Fibroblast of mammary gland (primary cell): ENCODE measurements at places on chromosomes 7 and 10.

DNA sequence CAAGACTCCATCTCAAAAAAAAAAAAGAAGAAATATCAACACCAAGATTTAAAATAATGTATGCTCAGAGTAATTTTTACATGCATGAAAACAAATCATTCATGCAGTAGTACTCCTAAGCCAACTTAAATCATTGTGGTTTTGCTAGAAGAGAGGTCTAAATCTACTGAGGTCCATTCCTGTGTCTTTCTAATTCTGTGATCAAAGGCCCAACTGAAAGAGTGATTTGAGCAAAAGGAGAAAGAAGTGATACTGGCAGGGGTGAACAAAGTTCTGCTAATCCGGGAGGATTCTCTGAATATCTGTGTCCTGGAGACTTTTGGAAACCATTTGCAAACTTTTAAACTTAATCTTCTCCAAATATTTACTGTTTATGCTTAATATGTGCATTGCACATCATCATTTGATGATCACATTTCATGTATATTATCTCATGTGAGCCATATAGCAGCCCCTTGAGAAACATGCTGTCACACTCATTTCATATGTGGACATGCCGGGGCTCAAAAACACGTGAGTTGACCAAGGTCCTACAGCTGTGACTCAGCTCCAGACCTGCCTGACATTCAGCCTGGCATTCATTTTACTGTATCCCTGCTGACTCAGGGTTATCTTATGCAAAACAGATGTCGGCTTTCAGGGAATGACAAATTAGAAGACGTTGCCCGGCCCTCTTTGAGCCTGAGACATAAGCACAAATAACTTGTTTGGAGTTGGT, 76.4 kb downstream of the FAM107B start:
- peak; percentile 95 for DNase-seq

DNA sequence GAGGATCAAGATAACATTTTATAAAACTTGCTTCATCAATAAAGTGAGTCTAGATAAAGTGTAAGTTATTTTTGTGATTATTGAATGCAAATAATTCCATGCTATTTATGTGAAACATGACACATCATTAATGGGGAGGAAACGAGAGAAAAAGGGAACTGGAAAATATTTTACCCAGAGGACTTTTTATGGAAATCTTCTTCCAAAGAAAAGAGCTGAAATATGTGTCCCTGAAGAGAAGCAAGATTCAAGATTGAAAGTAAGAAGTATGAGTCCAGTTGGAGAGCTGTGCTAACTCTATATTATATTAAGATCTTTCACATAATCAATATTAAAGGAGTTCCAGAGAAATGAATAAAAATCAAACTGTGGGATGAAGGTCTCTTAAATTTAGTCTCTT, 1361.8 kb downstream of the GATA3 start:
- no peak for DNase-seq

DNA sequence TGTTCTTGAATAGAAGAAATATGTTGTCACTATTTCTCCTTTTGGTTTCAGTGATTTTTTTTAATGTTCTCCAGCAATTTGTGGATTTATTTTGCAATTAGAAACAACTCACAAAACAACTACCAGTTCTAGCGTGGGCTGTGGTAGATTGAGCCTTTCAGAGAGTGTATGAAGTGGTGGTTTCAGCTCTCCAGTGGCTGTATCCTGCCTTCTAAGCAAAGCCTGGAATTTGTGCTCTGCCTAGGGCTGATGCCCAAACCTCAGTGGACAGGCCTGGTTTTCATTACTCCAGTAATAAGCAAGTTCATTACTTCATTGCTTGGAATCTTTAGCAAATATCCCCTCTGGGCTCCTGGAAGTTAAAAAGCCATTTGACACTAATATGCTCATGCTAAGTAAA, 35.9 kb downstream of the APBB1IP start:
- peak; percentile 82 for DNase-seq

- DNase-seq, result peak; percentile 69
Observed at GRCh38 chr10:7085913-7086589, 324.8 kb downstream of the SFMBT2 start.

- peak; percentile 9 for DNase-seq
Observed at GRCh38 chr7:49001610-49002033, 77.3 kb downstream of the CDC14C start.

- DNase-seq, result no peak
Observed at GRCh38 chr10:97850446-97850845, 803 bp downstream of the GOLGA7B start.

- no peak for DNase-seq
Observed at GRCh38 chr10:68251151-68251550, 19.2 kb upstream of the ATOH7 start.

GRCh38 chr10:60288256-60288655, 101.4 kb downstream of the ANK3 start:
- no peak for DNase-seq

- DNase-seq, result peak; percentile 67
Observed at GRCh38 chr10:34397324-34397723, 417.8 kb downstream of the PARD3 start.

DNA sequence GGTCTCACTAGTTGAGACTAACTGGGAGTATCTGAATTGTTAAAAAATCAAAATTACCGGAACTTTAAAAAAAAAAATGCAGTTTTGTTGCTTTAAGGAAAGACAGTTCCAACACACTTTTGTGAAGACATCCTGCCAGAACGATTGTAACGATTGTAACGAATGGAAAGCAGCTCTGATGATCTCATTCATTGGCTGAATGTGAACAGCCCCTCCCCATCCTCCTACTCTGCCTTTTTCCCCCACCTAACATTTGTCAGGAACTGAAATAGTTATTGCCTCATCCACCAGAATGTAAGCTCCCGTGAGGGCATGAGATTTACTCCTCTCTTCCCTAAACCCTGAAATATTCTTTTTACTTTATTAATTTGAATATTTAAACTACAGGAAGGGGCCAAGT, 23.1 kb upstream of the ZC3HAV1L start:
- DNase-seq, result peak; percentile 82

DNA sequence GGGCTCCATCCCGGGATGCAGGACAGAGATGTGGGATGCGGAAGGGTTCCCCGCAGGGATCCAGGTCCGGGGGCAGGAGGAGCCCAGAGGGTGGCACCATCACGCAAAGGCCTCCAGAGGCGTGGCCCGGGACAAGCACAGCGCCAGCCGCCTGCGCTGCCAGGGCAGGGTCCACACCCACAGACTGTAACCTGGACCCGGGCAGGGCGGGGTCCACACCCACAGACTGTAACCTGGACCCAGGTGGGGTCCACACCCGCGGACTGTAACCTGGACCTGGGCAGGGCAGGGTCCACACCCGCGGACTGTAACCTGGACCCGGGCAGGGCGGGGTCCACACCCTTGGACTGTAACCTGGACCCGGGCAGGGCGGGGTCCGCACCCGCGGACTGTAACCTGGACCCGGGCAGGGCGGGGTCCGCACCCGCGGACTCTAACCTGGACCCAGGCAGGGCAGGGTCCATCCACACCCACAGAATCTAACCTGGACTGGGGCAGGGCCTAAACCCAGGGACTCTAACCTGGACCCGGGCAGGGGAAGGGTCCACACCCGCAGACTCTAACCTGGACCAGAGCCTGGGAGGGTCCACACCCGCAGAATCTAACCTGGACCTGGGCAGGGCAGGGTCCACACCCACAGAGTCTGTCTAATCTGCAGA, 37.5 kb upstream of the SUN1 start:
- no peak for DNase-seq

- DNase-seq, result no peak
Observed at GRCh38 chr10:18202680-18203460, 62.6 kb downstream of the CACNB2 start.
